ENCODE measurements at places on chromosomes 13 and 19.

GRCh38 chr19:3188627-3189596 lies 3.2 kb downstream of the NCLN start:
- DNase-seq = no peak

GRCh38 chr13:73293913-73294523 lies 235.2 kb downstream of the KLF5 start:
- DNase-seq = no peak

- no peak for DNase-seq
These were observed 389.5 kb downstream of the UQCRFS1 start for GRCh38 chr19:28823338-28823961.

- no peak for DNase-seq
These were observed 1708.9 kb downstream of the SLITRK5 start for GRCh38 chr13:89380101-89380500.

DNA sequence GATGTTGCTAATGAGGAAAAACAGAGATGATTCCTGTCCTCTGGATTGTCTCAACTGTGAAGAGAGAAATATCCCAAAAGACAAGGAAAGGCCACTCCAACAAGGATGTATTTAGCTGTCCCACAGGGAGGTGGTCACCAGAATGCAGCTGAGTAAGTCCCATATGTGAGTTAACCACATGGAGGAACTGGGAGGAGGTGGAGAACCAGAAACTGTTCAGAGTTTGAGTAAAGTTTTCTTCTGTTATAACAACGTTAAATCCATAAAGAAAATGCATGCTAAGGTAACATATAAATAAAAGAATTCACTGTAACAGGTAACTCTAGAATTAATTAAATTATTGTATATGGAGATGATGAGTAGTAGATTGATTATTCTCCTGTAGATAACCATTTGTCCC lies 5.3 kb downstream of the ZNF763 start:
- DNase-seq = no peak

- no peak for DNase-seq
These were observed 387.1 kb upstream of the SGCG start for GRCh38 chr13:22793598-22794134.

GRCh38 chr13:107851670-107852069 lies 363.7 kb downstream of the LIG4 start:
- DNase-seq = no peak

- DNase-seq = no peak
These were observed 75.0 kb upstream of the OXGR1 start for GRCh38 chr13:97069050-97069815.

- no peak for DNase-seq
These were observed 56.4 kb downstream of the FAM124A start for GRCh38 chr13:51278426-51279130.

DNA sequence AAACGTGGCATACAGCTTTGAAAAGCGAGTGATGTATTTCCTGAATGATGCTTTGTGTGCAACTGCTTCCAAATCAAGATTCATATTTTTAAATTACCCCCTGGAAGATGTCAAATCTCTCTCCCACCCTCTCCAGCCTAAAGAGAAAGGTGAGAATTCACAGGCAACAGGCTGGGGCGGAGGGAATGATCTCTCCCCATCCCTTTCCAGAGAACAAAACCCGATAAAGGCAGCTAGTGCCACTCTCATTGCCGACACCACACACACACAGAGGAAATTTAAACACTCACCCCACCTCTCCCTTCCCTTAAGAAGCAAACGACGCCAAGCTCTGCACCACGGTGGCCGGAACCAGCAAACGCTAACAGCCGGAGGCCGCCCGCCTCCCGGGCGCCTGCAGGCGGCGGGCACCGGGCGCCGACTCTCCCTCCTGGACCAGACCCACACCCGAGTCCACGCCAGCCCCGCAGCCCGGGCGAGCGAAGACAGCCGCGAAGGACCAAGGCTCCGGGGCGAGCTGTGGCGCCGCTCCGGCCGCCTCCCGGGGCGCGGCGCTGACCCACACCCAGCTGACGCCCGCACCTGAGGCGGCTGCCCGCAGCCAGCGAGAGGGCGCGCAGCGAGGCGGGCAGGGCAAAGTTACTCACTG lies 477 bp downstream of the LNX2 start:
- DNase-seq = peak; percentile 59
